ENCODE measurements at places on chromosomes 11 and 22.

DNA sequence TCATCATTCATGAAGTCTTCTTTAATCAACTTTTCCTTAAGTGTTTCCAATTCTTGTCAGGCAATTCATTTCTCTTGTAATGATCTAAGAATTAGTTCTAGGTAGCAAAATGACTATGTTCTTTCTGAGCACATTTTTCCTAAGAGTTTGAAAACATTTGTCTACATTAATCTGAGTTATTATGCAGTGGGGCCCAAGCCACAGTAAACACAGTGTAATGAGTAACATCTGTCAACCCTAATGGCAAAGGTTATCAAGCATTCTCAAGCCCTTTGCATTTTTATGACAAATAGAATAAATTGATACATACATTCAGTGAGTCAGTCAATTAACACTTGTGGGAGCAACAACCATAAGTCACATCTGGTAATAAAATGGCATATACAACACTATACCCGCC is 106.7 kb upstream of the ZC3H12C start:
- no peak for DNase-seq

- DNase-seq: no peak
These were observed 115.1 kb downstream of the ATXN10 start for GRCh38 chr22:45786726-45787125.

- DNase-seq: peak; percentile 21
These were observed 1.1 kb upstream of the GNB1L start for GRCh38 chr22:19855504-19856409.

- no peak for DNase-seq
These were observed 6.2 kb downstream of the RAB3IL1 start for GRCh38 chr11:61911128-61911700.

GRCh38 chr11:61069427-61069826 is 32.9 kb upstream of the CD5 start:
- no peak for DNase-seq

- no peak for DNase-seq
These were observed 100.7 kb upstream of the THY1 start for GRCh38 chr11:119523539-119524157.

- DNase-seq: no peak
These were observed 361.3 kb upstream of the MTNR1B start for GRCh38 chr11:92607969-92608722.

DNA sequence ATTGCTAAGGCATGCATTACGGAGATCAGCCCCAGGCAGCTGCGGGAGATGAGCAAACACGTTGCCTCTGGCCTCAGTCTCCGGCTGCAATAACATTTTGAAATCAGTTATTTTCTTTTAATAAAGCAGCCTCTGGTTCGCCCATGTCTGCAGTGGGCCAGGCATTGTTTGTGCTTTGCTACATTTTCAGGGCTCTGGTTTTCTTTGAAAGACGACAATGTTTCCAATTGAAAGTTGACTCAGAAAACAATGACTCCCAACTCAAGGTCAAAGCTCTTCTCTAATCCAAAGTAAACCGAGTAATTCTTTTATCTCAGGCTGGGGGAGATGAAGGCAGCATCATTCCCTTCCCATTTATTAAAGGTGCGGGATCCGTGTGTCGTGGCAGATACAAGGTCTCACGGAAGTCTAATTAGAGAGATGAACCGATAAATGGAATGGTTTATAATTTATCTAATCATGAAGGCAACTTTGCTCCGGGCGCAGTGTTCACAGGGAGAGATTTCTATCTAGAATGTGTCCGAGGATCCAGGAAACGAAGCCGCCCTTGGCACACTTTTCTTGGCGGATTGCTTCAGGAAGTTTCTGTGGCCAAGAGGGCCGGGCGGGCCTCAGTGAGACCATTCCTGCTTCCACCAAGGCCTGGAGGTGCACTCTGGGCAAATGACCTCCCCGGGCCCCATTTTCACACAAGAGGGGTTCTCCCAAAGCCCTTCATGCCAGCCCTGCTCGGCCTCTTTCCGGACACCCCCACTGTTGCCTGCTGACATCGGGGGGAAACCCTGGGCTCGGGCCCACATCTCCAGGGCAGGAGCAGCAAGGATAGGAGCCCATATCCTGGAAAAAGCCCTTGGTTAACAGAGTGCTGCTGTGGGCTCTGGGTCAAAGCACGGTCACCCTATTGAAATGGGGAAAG is 811.4 kb downstream of the BRD1 start:
- no peak for DNase-seq

- no peak for DNase-seq
These were observed at the start of gene STK33 for GRCh38 chr11:8593935-8594909. Gene STK33, minus strand, starts transcription at chr11:8594228. Its CDS starts 119,323 bp downstream, at chr11:8474905.

DNA sequence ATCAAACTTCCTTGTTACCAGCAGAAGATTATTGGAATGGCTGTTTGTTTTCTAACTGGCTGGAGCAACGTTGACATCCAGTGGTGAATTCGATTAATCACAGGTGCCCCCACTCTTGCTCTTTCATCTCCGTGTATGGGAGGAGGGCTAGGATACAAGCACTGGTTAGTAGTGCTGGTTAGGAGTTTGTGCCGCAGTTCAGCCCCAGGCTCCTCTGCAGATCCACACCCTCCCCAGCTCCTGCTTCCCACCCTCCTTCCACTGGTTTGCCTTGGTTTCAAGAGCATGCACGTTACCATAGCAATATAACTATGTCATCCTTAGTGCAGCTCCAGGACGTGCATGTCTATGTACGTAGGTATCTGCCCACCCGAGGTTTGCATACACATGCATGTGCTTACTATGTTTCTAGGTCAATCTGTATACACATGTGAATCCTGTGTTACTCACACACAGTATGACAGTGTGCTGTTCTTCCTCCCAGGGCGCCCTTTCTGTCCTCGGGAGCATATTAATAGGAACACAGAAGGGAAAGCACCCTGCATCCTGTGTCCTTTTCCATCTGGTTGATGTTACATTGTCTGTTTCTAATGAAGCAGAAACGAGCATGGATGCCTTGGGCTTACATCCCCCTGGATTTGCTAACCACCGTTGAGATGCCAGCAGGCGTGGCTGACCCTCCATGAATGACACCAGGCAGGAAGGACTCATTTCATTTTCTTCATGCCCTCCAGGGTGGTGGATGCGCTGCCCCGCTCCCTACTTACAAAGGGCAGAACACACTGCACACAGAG is 539.3 kb downstream of the OPCML start:
- no peak for DNase-seq

- no peak for DNase-seq
These were observed 14.4 kb downstream of the EMID1 start for GRCh38 chr22:29219881-29220670.

DNA sequence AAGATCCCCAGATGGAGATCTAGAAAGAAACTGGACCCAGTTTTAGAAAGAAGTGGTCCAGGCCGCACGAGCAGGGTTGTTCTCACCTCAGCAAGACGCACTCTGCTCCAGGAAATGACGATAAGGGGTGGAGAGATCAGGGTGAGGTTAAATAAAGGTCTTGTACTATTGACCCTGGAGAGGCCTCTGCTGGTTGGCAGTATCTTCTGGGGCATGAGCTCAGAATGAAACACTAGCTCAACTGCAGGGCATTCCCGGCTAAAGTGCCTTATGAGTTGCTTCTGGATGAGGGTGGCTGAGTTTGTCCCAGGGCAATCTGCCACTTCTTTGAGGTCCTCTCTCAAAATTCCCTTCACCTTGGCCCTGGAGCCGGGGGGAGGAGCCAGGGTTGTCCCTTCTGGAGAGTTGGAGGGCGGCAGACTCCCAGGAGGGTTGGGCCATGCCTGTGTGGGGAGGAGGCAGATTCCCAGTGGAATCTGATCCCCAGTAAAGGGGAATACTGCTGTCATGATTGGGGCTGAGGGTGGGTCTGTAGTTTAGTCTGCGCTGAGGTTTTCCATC is 10.9 kb downstream of the USP2 start:
- DNase-seq: no peak

- DNase-seq: peak; percentile 71
These were observed 9.0 kb upstream of the AHNAK start for GRCh38 chr11:62555464-62556107.

DNA sequence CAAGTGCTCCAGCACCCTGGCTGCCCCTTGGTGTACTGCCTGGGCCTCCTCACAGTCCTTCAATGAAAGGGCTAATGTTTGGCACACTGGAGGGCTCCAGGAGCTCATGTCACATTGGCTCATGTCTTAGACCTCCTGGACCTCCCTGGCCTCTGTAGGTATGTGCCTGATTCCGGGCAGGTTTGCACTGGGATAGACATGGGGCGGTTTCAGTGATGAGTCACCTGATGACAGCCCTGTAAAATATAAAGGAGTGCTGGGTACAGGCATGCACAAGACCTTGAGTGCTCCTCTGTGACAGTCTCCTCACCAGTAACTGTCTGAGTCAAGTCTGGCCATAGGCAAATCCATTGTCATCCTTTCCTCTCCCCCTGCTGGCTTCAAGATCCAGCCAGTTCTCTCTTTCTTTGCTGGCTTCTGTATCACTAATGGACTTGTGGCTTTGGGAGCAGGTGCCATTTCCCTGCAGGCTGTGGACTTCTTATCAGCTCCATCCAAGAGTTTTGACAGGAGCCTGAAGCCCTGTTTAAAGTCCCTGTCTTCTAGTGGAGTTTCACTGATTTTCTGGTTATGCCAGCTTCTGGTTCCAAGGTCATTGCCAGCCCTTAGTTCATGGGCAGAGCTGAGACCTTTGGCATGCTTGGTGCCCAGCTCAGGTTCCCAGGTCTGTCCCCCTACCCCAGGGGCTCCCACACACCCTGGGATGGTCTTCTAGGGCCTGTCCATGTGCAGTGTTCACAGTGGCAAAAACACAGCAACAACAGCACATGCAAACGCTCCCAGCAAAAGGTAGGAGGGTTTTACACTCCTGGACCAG is 22.7 kb upstream of the P2RY2 start:
- no peak for DNase-seq

GRCh38 chr11:46254133-46254491 is 23.4 kb upstream of the CREB3L1 start:
- DNase-seq: no peak

DNA sequence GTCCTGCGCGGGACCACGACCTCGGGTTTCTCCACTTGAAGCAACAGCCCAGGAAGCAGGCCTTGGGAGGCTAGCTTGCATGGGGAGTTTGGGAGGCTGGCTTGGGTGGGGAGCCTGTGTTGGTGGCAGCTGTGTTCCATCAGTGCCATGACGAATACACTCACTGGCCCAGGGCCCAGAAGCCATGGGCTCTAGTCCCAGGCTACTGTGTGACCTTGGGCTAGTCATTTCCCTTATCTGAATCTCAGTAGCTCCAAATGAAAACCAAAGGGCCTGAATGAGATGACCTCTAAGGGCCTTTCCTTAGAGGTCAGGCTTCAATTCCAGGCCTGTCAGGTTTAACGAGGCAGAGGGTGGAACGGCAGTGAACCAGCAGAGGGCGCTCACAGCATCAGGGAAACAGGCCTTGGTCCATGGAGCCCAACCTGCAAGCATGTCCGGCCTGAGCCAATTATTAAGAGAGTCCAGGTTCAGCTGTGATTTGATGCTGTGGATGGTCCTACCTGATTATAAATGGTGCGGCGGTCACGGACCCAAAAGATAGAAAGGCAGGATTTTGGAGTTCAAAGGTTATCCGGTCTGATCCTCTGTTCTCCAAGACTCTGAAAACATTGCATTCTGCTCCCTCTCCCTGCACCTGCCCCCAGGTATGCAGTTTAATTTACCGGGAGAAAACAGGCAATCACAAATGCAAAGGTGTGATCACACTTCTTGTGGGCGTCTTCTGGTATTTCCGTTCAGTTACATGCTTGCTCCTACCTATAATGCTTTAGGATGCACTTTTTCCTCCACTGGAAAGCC is 15.9 kb downstream of the PTPN5 start:
- peak; percentile 40 for DNase-seq

DNA sequence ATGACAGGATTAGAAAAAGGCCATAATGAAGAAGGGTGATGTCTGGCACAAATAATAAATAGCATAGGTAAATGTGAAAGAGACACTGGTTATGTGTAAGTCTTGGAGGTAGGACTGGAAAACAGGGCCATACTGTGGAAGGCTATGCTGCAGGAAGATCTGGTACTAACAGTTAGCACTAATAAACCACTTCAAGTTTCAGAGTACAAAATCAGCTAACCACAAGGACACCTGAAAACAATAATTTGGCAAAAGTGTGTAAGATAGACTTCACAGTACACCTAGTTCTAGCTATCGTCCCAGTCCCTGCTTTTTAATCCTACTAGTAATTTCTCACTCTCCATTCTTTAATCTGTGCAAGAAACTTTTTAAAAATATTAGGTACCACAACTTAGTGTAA is 44.3 kb downstream of the CWF19L2 start:
- DNase-seq: no peak

DNA sequence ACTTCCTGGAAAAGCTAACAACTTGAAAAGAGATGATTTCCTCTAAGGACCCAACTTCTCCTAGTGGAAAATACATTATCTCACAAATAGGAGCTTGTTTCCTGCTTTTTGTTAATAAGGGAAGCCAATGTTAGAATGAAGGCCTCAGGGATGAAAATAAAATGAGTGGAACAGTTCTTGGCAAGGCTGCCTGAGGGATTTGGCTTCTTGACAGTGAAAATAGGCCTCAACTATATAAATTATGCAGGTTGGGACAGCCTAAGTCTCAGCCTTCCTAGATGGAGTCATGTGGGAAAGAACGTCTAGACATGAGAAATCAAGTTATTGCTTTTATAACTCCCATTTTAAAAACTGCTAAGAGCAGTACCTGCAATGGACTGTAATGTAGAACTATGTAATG is 92.8 kb upstream of the FIBIN start:
- DNase-seq: no peak

GRCh38 chr11:104049116-104049515 is 12.7 kb downstream of the DDI1 start:
- no peak for DNase-seq

GRCh38 chr11:61771985-61772455 is 19.6 kb downstream of the MYRF start:
- DNase-seq: no peak

- DNase-seq: no peak
These were observed 12.4 kb downstream of the ARFGAP2 start for GRCh38 chr11:47164321-47164720.

GRCh38 chr11:126888115-126888712 is 112.4 kb downstream of the KIRREL3 start:
- DNase-seq: no peak

DNA sequence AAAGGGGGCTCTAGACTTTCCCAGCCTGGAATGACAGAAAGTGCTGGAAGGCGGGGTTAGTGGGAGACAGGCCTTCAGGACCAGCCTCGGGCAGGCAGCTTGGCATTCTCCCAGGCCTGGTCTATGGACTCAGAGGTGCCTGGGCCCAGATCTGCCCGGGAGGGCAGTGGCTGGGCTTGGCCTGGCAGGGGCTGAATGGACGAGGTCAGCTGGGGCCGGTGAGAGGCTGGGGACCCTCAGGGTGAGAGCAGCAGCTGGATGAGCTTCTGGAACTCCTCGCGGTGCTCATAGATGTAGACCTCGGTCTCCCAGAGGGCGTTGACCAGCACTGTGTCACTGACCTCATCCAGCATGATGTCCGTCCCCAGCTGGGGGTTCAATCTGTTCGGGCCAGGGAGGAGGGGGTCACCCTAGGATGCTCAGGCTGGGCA is 1.5 kb upstream of the BAIAP2L2 start:
- DNase-seq: no peak

- DNase-seq: no peak
These were observed 21.8 kb upstream of the RNASEH2C start for GRCh38 chr11:65742353-65742752.
